Stimulated activated CD4-positive, alpha-beta T cell treated with anti-CD3 and anti-CD28 coated beads, Interleukin-15, amount 100 ng/mL, for 48 hours (primary cell): ENCODE measurements at places on chromosomes 7 and 10.

DNA sequence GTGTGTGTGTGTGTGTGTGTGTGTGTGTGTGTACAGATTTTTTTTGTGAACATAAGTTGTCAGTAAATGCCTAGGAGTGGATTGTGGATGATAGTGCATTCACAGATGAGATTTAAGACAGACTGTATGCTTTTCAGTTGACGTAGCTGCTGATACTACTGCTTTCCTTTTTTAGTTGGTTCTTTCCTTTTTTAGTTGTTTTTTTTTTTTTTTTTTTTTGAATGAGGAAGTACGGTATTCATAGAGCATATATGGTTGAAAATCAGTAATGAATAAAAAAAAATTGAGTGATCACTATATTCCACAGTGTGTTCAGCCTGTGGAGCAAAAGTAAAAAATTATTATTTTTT lies 80.5 kb downstream of the RBM33 start:
- DNase-seq, result no peak

- DNase-seq, result no peak
Measured at GRCh38 chr10:114479307-114479706, 75.0 kb upstream of the AFAP1L2 start.

DNA sequence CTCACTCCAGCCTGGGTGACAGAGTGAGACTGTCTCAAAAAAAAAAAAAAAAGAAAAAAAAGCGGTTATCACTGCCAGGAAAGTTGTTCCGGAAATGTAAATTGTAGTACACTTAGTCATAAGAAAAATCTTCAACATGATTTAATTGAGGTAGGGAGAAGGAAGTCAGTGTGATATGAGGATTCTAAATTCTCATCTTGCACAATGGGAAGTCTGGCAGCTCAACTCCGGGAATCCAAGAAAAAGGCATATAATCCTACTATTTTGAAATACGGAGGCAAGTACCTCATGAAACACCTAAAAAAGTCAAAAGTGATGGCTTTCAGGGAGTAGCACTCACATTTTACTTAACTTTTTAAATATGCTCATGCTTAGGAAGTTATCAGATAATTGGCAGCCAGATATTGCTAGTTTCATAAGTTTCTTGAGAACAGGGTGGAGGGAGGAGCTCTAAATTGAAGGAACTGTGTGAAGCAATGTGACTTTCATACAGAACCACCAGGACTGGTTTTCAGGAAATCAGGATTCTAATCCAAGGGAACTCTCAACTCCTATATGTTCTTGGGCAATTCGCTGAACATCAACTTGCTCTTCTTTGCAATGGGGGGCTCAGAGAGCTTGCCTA lies 2.7 kb upstream of the C7orf25 start:
- no peak for DNase-seq

GRCh38 chr7:118627467-118627866 lies 403.0 kb downstream of the ANKRD7 start:
- no peak for DNase-seq

DNA sequence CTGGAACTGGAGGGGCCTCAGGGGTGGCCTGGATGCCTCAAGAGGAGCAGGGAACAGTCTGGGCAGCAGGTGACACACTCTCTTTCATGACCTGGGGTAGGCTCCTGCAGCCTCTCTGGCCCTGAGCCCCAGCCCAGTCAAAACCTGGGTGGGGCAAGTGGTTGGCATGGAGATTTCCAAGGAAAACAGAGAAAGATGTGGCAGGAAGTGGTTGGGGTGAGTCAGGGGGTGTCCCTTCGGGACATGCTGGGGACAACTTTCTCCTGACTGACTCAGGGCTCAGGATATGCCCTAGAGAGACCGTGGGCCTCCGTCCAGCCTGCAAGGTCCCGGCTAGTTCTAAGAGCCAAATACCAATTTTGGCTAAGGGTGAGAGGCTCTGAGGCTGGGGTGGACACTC lies 2.9 kb downstream of the AQP1 start:
- DNase-seq, result no peak

GRCh38 chr7:24668927-24669635 lies 88.2 kb downstream of the GSDME start:
- DNase-seq, result no peak

- DNase-seq, result no peak
Measured at GRCh38 chr10:71156436-71156835, 55.9 kb upstream of the UNC5B start.

DNA sequence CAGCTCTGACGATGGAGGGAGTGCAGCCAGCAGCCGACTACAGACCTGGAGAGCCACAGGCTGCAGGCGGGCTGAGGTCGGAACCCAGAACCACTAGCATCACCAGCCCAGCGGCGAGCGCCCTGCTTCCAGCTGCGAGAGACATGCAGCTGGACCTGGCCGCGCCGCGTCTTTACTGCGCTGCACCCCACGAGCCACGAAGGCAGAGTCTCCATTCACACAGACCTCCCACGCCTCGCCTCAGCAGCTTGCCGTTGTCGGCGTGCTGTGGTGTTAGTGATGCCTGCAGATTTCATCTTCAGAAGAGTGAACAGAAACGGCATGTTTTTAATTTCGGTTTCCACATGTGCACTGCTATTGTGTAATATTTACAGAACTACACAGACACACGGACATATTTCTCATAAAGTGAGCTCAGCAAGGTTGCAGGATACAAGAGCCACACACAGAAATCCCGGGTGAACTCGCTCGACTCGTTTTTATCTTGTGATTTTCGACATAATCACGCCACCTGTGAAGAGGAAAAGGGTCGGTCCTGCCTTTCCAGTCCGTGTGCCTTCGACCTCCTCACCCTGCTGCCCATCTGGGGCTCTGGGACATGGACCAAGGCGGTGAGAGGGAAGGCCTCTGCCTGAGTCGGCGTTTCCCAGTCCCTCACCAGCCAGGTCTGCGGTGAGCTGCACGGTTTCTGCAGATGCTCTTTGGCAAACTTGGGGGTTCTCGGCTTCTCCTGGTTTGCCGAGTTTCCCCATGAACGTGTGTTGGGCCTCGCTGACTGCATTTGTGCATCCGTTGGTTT lies 252.2 kb downstream of the ELFN1 start:
- DNase-seq, result peak; percentile 48

DNA sequence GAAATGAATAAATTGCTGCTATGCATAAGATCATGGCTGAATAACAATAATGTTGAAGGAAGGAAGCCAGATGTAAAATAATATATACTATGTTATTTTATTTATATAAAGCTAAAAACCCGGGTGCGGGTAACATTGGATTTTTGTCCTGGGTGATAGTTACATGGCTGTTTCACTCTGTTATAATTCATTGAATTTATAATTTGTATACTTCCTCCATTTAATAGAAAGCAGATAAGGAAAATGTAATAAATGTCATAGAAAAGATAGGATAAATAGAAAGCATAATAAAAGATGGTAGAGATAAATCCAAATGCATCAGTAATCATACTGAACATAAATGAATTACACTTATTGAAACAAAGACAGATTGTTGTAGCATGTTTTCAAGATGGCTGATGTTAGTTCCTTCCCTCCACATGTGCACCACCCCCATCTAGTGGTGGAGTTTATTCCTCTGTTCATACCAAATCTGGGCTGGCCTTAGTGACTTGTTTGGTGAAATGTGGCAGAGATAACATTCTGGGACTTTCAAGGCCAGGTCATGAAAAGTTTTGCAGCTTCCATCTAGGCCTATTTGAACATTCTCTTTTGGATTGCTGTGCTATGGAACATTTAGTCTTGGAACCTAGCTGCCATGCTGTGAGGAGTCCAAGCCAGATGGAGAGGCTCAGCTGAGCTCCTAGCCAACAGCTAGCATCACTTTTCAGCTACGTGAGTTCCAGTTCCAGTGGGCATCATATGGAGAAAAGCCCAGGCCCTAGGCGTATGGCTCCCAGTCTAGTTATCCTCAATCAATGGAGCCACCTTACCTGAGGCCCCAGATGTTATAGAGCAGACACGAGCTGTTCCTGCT lies 46.9 kb downstream of the AHCYL2 start:
- peak; percentile 35 for DNase-seq

GRCh38 chr7:40470817-40471216 lies 336.0 kb downstream of the SUGCT start:
- no peak for DNase-seq

GRCh38 chr7:2231992-2232765 lies 566 bp downstream of the MAD1L1 start:
- DNase-seq, result no peak

DNA sequence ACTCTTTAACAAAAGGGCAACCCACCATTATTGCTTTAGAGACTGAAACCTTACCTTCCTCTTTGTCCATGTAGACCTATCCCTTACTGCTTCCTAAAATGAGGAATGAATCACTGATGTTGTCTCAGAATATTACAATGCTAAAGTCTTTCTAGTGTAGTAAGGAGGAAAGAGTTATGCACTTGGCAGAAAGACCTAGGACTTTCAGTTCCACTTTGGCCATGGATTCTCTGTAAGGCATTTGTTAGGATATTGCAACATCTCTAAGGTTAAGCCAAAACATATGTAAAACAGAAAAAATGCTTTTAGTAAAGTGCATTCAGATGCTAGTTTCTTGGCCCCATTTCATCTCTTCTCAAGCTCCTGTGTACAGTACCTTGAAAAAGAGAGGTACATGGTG lies 230.9 kb downstream of the PARD3 start:
- DNase-seq, result no peak

DNA sequence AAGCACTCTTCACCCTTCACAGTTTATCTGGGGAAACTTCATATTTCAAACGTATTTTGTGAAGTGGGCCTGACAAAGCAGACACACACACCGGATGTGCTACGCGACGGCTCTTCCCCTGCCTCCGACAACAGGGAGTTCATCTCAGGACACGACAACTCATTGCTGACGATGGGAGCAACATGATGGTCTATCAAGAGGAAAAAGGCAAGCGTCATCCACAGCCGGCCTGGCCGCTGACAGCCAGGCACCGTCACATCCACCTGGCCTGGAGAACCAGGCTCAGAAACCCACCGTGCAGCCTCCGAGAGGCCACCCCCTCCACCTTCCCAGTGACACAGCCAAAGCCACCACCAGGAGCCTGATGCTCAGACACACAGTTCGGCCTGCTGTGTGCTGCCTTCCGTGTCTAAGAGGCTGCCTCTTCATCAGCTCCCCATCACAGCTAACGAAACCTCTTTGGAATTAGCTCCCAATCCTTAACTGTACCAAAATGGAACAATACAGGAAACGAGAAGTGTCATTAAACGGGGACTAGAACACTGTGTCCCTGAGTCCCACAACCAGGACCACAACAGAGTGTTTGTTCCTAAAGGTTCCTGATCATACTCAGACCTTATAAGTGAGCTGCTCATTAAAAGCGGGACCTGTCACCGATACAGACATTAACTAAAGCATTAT lies 76.7 kb downstream of the SFMBT2 start:
- no peak for DNase-seq

GRCh38 chr7:152000191-152000590 lies 25.3 kb upstream of the GALNT11 start:
- no peak for DNase-seq

- no peak for DNase-seq
Measured at GRCh38 chr7:55413442-55413841, 48.3 kb downstream of the LANCL2 start.

GRCh38 chr10:72297281-72297804 lies 23.6 kb downstream of the DDIT4 start:
- DNase-seq, result peak; percentile 98

- DNase-seq, result no peak
Measured at GRCh38 chr10:112605063-112605462, 158.0 kb downstream of the VTI1A start.

DNA sequence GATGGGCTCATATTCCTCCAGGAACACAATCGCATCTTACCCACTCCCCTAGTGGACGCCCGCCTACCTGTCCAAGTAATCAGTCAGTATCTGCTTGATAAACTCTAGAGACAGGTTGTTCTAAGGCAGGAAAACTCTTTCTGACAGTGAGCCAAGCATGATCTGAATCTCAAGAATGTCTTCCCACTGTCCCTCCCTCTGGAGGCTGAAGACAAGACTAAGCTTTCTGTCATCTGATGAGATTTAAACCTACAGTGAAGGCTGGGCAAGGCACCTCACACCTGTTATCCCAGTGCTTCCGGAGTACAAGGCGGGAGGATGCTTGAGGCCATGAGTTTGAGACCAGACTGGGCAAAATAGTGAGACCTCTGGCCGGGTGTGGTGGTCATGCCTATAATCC lies 586.6 kb downstream of the GALNT17 start:
- DNase-seq, result no peak

GRCh38 chr7:134419875-134420274 lies 39.0 kb downstream of the AKR1B1 start:
- DNase-seq, result no peak

- DNase-seq, result no peak
Measured at GRCh38 chr10:10886861-10887531, 130.7 kb upstream of the CELF2 start.

- DNase-seq, result no peak
Measured at GRCh38 chr7:94008537-94008936, 4.4 kb upstream of the BET1 start.

DNA sequence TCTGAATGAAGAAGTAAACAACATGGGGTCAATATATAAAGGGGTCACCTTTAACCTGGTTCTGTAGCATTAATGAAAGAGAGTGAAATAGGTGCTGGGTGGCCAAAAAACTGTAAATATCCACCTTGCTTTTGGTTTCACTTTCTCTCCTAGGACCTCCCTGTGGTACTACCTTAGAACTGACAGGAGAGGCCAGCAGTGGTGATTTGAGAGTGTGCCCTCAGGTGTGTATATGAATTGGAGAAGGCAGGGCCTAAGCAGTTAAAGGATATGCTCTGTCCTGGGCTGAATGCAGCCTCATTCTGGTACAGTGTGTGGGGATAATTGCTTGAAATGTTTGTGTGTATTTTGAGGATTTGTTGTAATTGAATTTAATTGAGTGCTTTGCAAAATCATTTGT lies 62.0 kb downstream of the BBS9 start:
- DNase-seq, result no peak

DNA sequence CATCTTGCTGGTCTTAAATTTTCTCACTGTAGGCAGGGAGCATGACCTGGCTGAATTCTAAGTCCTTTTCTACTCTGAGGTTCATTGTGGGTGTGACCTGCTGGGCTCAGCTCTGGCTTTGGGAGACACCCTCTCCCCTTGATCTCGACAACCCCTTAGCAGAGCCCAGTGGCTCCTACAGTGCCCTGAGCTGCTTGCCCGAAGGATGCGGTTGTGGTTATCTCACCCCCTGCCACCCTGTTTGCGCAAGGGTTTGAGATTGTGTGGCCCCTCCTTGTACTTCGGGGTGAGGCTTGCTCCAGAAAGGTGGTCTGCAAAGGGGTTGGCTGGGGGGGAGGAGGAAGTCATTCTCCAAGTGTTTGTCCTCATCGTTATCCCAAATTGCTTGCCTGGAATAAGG lies 55.3 kb downstream of the TCF7L2 start:
- DNase-seq, result no peak

GRCh38 chr7:100516135-100516812 lies 22.7 kb upstream of the AGFG2 start:
- DNase-seq, result no peak
